ENCODE measurements at places on chromosomes 2 and 18.

DNA sequence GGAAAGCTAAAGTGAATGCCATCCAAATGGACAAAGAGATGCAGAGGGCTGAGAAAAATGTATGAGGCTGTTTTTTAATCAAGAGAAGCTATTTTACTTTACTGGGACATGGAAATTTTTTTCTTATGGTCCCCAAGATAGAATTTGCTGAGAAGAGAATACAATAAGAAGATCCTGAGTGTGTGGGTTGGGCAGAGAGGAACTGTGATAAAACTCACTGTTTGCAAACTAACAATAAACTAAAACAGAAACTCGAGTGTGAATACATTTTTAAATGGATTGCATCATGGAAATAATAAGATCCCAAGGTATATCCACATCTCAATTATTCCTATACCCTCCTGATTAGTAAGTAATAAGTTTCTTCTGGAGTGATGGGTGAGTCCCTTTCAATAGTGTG is 4.4 kb downstream of the NEB start:
- no peak for DNase-seq

DNA sequence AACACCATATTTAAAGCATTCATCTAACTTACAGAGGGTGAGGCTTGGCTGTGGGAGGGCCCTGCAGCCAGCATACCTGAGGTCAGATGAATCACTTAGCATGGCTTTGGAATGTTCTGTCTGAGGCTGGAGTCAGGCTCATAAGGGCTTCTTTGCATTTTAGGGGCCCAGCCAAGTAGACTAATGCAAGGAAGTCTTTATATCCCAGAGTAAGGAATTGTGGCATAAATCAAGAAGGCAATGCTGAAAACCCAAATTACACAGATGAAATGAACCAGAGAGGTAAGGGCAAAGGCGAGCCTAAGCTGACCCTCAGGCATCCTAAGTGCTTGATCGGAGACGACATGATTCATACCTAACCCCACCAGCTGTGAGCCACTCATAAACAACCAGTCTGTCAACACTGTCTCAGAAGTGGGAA is 383.6 kb downstream of the DCC start:
- no peak for DNase-seq

DNA sequence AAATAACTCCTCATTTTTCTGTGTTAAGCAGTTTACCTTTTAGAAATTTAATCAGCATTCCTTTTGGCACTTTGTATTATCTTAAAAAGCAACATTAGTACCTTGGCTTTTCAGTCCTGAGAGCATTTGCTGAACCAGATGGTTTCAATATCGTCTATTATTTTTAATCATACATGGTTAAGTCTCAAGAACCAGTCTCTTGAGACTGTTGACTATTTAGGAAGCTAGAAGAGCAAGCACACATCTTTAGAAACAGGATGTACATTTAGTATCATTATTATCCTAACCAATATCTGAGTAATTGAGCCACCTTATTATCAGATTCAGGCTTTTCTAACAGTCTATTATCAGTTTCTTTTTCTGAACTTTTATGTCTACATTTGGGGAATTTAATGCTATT is 28.2 kb upstream of the ZEB2 start:
- DNase-seq, result no peak

DNA sequence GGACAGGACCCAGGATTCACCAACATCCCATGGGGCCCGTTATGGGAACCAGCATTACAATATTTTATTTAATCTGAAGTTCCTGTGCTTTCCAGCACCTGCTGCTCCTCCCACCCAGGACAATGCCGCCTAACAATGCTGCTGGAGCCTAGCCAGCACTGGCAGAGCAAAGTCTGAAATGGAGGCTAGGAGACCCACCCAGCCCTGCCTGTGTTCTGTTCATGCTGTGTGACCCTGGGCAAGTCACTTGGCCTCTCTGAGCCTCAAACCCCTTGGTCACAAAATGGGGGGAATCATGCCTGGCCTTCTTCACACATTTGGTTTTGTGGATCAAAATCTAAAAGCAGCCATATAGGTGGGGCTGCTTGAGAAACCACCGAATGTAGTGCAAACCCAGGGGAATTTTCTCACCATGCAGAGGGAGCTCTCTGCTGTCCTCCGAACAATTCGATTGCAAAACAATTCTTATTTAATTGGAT is 38.5 kb upstream of the ODC1 start:
- no peak for DNase-seq

DNA sequence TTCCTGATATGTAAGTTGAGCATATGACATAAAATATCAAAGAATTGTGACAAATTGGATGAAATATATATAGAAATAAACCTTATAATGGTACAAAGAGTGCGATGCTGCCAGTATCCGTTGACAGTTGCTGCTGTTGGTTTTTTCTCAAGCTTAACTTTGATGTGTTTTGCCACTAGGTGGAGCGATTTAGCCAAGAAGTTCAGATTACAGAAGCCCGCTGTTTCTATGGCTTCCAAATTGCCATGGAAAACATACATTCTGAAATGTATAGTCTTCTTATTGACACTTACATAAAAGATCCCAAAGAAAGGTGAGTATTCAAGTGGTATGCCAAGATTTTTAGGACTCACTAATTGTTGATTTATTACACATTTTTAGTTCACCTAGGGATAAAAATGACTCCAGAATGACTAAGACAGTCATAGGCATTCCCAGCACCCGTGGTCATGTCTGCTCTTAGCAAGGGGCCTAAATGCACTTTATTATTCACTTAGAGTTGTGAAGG is 2.1 kb downstream of the RRM2 start:
- DNase-seq, result no peak

DNA sequence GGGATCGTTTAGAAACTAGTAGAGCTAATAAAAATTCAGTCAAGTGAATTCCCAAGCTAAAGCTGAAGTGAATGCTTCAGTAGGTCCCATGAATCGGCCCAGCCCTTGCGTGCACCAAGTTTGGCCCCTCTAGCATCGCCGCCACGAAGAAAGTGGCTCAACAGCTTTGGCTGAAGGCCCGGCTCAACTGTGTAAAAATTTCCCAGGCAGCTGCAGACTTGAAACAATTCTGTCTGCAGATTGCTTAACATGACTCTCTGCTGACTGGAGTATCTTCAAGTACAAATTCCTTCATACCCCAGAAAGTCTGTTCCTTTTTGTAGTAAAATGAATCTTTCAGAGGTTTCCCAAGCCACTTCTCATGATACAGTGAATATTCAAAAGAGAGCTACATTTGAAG is 32.7 kb downstream of the ALMS1 start:
- DNase-seq, result no peak
